ENCODE measurements at places on chromosomes 3 and 15. TPM values are rescaled to one million over a fixed set of nuclear protein-coding genes. Genes with fewer than 3 reads are reported as not detected.

The CRYGS gene
- polyA plus RNA-seq, result 0.89 TPM

The PPP2R3A gene
- polyA plus RNA-seq, result 6.7 TPM

The PLCL2 gene
- polyA plus RNA-seq, result 4.9 TPM

The CAMK2N2 gene
- polyA plus RNA-seq, result 0.30 TPM

The ANKRD63 gene
- polyA plus RNA-seq, result 1.2 TPM

The SEMA4B gene
- 47.9 TPM for polyA plus RNA-seq

- DNase-seq, result peak; percentile 67
- no peaks in the 10 kb centered on the region for H3K36me3 ChIP-seq
- H3K4me3 ChIP-seq, result no peak overlapping the region
- peaks cover 7% of the 10 kb centered on the region for H3K4me1 ChIP-seq
These were observed 459.4 kb downstream of the GBE1 start for GRCh38 chr3:81302045-81302444.

DNA sequence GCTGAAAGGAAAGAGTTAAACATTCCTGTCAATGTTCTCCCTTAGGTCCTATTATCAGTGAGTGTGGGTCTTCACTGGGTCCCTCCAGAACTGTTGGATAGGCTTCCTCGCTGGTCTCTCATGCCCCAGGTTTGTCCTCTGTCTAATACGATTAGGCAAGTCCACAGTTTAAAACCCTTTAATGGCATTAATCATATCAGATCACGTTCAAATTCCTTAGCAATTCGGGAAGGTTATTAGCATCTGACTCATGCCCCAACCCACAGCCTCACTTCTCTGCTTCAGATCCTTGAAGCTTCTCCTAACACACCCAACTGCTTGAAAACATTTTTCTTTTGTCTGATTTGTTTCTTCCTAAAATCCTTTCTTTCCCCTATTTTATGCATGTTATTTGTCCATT is 224.3 kb upstream of the ATP10A start:
- no peaks in the 10 kb centered on the region for H3K36me3 ChIP-seq
- H3K27me3 ChIP-seq, result no peaks in the 10 kb centered on the region

DNA sequence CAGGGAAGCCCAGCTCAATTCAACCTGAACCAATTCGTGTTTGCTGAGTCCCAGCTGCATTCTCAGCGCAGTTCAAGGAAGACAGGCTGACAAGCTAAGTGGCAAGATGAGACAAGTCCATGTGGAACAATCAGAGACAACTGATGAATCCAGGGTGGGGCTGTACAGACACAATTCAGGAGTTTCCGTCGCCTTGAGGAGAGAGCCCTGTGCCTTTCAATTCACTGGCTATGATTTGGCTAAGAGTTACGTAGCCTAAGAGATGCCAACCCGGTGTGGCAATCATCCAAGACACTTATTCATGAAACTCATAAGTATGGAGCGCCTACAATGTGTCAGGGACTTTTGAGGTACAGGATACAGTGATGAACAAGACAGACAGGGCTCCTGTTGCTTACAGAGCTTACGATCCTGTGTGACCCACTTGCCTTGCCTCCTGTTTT is 15.5 kb upstream of the ZBED2 start:
- no peaks in the 10 kb centered on the region for H3K4me1 ChIP-seq
- H3K27me3 ChIP-seq, result no peaks in the 10 kb centered on the region
- H3K27ac ChIP-seq, result no peak overlapping the region
- H3K36me3 ChIP-seq, result no peaks in the 10 kb centered on the region
- no peak overlapping the region for H3K4me3 ChIP-seq
- DNase-seq, result no peak

DNA sequence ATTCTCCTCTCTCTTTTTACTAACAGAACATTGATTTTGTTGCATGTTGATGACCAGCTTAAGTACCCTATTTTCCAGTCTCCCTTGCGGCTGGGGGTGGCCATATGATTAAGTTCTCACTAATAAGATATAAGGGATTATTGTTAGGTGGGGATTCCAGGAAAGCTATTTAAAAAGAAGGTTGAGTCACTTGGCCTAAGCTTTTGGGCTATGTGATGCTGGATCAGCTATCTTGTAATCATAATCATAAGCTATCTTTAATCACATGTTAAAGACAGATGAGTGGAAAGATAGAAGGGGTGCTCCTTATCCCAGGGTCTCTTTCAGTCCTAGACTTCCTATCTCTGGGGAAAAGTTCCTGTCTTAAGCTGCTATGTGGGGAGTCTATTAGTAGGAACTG is 59.9 kb downstream of the CGNL1 start:
- H3K4me1 ChIP-seq, result peaks cover 13% of the 10 kb centered on the region
- no peaks in the 10 kb centered on the region for H3K27me3 ChIP-seq
- no peak overlapping the region for H3K4me3 ChIP-seq

GRCh38 chr3:184648636-184649035 is 63.2 kb downstream of the MAGEF1 start:
- H3K27me3 ChIP-seq, result no peaks in the 10 kb centered on the region
- H3K4me1 ChIP-seq, result peaks cover 16% of the 10 kb centered on the region
- peak overlapping the region; percentile 22 for H3K27ac ChIP-seq
- no peak overlapping the region for H3K4me3 ChIP-seq
- DNase-seq, result peak; percentile 46
- no peaks in the 10 kb centered on the region for H3K36me3 ChIP-seq

GRCh38 chr3:64148955-64149653 is 76.2 kb downstream of the PRICKLE2 start:
- DNase-seq, result peak; percentile 21
- H3K4me3 ChIP-seq, result no peak overlapping the region
- H3K4me1 ChIP-seq, result peaks cover 34% of the 10 kb centered on the region
- H3K27me3 ChIP-seq, result no peaks in the 10 kb centered on the region

DNA sequence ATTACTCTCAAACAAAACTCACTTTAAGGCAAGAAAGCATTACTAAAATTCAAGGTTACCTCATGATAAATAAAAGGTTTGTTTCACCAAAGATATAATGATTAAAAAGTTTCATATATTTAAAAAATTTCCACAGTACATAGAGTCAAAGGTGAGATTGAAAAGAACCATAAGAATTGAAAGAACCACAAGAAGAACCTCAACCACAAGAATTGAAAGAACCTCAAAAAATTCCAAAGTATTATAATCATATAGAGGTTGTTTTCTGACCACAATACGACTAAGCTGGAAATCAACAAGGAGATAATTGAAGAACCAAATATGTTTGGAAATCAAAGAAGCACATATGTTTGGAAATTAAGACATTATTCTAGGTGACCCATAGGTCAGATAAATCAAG is 52.7 kb downstream of the SLC25A36 start:
- H3K4me3 ChIP-seq, result no peak overlapping the region
- no peaks in the 10 kb centered on the region for H3K4me1 ChIP-seq
- DNase-seq, result no peak
- no peaks in the 10 kb centered on the region for H3K27me3 ChIP-seq

DNA sequence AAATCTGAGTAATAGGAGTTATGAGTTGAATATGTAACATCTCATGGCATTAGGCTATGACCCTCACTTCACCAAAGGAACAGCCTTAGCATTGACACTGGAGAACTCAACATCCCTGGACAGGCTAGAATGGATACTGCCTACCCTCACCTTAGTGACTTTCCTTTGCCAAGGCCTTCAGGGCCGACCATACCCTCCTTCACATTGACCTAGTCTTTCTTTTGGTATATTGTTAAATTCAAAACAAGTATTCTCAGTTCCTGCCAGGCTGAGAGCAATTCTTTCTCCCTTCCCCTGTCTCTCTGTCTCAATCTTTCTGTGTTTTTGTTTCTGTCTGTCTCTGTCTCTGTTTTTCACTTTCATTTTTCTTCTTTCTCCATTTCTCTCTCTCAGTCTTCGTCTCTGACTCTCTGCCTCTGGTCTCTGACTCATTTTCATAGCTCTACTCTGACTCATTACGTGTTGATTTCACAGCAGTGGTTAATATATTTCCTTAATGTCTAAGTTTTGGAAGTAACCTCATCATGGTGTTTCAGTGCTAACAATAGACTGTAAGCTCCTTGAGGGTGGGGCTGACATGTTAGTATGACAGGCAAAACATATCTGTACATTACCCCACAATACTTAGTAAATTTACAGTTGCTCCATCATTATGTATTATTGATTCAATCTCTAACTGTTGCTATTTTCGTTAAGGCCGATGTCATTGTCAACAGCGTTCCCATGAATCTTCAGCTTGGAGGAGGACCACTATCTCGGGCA is 32.5 kb downstream of the PARP15 start:
- H3K27me3 ChIP-seq, result no peaks in the 10 kb centered on the region
- H3K4me1 ChIP-seq, result no peaks in the 10 kb centered on the region
- DNase-seq, result no peak
- peak overlapping the region; percentile 33 for H3K27ac ChIP-seq
- H3K36me3 ChIP-seq, result no peaks in the 10 kb centered on the region
- no peak overlapping the region for H3K4me3 ChIP-seq

GRCh38 chr15:51380999-51381806 is 39.7 kb downstream of the GLDN start:
- H3K4me3 ChIP-seq, result no peak overlapping the region
- no peaks in the 10 kb centered on the region for H3K36me3 ChIP-seq
- no peaks in the 10 kb centered on the region for H3K27me3 ChIP-seq

GRCh38 chr3:129481766-129482332 is 41.8 kb downstream of the IFT122 start:
- H3K27ac ChIP-seq, result no peak overlapping the region
- no peak overlapping the region for H3K4me3 ChIP-seq
- H3K4me1 ChIP-seq, result peaks cover 3% of the 10 kb centered on the region
- no peaks in the 10 kb centered on the region for H3K36me3 ChIP-seq

DNA sequence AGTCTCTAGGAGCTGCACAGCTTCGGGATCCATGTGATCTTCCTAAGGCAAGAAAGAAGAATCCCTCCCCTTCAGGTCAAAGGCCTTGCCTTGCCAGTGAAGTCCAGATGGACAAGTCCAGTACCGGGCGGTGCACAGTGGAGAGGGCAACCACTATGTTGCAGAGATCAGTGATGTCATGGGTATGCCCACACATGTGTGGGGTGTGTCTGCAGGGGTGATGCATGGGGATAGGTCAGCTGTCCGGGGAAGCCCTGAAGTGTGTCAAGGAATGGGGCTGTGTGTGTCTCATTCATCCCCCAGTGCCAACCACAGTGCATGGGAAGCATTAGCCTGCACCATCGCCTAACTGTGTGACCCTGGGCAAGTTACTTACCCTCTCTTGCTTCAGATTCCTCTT is 66.5 kb downstream of the TLE3 start:
- H3K4me3 ChIP-seq, result no peak overlapping the region
- no peaks in the 10 kb centered on the region for H3K36me3 ChIP-seq
- H3K27ac ChIP-seq, result no peak overlapping the region
- H3K4me1 ChIP-seq, result no peaks in the 10 kb centered on the region
- no peak for DNase-seq
- no peaks in the 10 kb centered on the region for H3K27me3 ChIP-seq

- no peak overlapping the region for H3K4me3 ChIP-seq
- H3K27me3 ChIP-seq, result no peaks in the 10 kb centered on the region
- H3K27ac ChIP-seq, result no peak overlapping the region
- no peaks in the 10 kb centered on the region for H3K4me1 ChIP-seq
- no peak for DNase-seq
These were observed 283.7 kb downstream of the IL5RA start for GRCh38 chr3:2826453-2826852.

GRCh38 chr15:78216276-78217104 is 17.9 kb downstream of the ACSBG1 start:
- no peak overlapping the region for H3K27ac ChIP-seq
- peaks cover 22% of the 10 kb centered on the region for H3K4me1 ChIP-seq
- no peak for DNase-seq
- no peaks in the 10 kb centered on the region for H3K36me3 ChIP-seq
- no peaks in the 10 kb centered on the region for H3K27me3 ChIP-seq

- peak; percentile 52 for DNase-seq
- H3K27ac ChIP-seq, result no peak overlapping the region
- H3K36me3 ChIP-seq, result no peaks in the 10 kb centered on the region
- no peaks in the 10 kb centered on the region for H3K4me1 ChIP-seq
These were observed 39.0 kb downstream of the GABPB1 start for GRCh38 chr15:50315814-50316630.

DNA sequence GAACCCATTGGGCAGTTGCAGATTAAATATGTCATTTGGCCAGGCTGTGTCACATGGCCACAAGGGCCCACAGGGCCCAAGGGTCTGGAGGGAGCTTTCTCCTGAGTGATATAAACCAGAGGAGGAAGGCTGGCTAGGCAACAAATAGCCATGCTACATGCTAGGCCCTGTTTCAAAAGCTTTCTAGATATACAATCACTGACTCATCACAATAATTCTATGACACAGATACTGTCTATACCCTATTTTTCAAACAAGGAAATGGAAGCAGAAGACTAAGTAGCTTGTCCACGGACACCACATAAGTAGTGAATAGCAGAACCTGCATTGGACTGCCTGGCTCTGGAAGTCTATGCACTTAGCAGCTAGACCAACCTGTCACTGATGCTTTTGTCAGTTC is 625.4 kb downstream of the NTRK3 start:
- H3K36me3 ChIP-seq, result no peaks in the 10 kb centered on the region
- no peaks in the 10 kb centered on the region for H3K4me1 ChIP-seq
- H3K27me3 ChIP-seq, result peaks cover 5% of the 10 kb centered on the region
- DNase-seq, result no peak
- H3K27ac ChIP-seq, result no peak overlapping the region
- H3K4me3 ChIP-seq, result no peak overlapping the region

DNA sequence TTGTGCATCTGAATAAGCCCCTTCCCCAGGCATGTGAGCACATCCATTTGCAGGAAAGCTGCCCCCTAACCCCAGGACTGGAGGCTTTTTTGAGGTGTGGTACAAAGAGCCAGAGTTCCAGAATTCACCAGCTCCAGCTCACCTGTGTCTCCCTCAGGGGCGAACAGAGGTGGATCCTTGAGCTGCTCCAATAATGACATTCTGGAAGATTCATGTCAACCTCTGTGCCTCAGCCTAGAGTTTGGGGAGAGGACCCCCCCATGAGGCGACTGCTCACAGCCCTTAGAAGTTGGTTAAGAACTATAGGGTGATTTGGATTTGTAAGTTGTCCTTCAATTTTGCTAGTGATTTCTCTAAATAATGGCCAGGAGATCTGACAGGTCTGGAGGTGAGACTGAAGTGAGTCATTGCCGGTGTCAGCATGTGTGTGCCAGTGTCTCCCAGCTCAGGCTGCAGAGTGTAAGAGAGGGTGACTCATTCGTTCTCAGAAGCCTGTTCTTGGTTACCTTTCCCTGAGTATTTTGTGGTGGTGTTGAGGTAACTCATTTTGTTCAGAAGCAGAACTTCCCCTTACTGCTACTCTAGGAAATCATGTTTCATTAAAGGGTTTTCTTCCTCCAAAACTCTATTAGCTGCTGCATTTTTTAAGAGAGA is 136.9 kb upstream of the TOPAZ1 start:
- peak overlapping the region; percentile 73 for H3K27ac ChIP-seq
- no peak overlapping the region for H3K4me3 ChIP-seq
- H3K4me1 ChIP-seq, result peaks cover 27% of the 10 kb centered on the region
- H3K36me3 ChIP-seq, result no peaks in the 10 kb centered on the region

GRCh38 chr15:36335224-36335623 is 244.2 kb upstream of the CDIN1 start:
- DNase-seq, result no peak
- no peaks in the 10 kb centered on the region for H3K4me1 ChIP-seq
- H3K27me3 ChIP-seq, result no peaks in the 10 kb centered on the region
- H3K27ac ChIP-seq, result no peak overlapping the region
- no peak overlapping the region for H3K4me3 ChIP-seq

DNA sequence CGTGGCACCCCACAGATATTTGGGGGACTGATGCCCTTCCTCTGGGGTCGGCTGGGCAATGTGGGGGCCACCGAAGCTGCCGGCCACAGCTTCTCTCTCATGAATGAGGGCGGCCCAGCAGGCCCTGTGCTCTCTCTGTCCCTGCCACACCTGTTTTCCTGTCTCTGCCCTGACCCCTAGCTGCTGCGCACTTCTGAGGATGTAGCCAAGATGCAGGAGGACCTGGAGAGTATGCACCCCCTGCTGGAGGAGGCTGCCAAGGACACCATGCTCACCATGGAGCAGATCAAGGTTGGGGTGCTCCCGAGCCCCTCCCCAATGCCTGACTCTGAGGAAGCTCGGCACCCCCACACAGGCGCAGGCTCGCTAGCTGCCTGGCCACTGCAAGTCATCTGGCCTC is 59.7 kb downstream of the SEMA3G start:
- H3K27me3 ChIP-seq, result no peaks in the 10 kb centered on the region
- H3K36me3 ChIP-seq, result no peaks in the 10 kb centered on the region
- H3K4me3 ChIP-seq, result no peak overlapping the region
- peak; percentile 70 for DNase-seq
- no peaks in the 10 kb centered on the region for H3K4me1 ChIP-seq
